ENCODE measurements at places on chromosomes 5 and 9.
A peak's percentile ranks its signal among the peaks of the same experiment; 100 is the strongest.

DNA sequence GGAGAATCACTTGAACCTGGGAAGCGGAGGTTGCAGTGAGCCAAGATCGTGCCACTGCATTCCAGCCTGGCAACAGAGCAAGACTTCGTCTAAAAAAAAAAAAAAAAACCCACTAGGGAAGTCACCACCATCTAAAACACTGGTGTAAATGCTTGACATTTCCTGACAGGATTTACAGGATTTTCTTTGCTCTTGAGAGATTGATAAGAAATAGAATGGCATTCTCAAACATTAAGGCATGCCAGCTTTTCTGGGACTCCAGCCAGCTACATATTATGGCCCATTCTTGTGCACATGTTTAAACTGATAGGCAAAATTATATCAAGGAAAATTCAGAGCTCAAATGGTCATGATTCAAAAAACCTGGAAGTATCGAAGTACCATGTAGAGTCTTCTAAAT lies 28.7 kb downstream of the GTF3C4 start:
- DNase-seq = no peak

GRCh38 chr9:18488886-18489285 lies 14.9 kb downstream of the ADAMTSL1 start:
- DNase-seq = no peak

GRCh38 chr5:139668924-139669661 lies 20.9 kb downstream of the CXXC5 start:
- no peak for DNase-seq

DNA sequence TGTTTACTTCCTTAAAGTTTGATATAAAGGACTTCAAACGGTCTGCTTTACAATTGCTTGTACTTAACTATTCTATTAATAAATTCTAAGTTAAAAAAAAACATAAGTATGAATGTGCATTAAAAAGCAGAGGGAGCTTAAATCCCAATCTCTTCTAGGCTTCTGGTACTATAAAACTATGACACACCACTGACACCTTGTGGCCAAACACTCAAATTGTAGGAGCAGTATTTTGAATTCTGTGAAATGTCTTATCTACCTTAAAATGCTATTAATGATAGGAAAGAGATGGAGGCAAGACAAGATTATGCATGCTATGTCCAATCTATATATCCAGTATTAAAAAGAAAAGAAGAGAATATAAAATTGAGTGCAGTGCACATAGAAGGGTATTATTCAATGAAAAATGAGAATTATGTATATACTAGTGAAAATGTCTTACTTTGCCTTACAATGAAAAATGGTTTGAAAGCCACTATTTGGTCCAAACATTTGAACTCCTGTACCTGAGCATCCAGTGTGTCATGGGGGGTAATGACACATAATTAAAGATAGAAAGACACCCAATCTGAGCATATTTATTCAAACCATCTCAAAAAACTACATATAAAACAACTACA lies 87.6 kb downstream of the ERP44 start:
- DNase-seq = peak; percentile 59

GRCh38 chr5:74201334-74202081 lies 439.0 kb downstream of the ENC1 start:
- no peak for DNase-seq

DNA sequence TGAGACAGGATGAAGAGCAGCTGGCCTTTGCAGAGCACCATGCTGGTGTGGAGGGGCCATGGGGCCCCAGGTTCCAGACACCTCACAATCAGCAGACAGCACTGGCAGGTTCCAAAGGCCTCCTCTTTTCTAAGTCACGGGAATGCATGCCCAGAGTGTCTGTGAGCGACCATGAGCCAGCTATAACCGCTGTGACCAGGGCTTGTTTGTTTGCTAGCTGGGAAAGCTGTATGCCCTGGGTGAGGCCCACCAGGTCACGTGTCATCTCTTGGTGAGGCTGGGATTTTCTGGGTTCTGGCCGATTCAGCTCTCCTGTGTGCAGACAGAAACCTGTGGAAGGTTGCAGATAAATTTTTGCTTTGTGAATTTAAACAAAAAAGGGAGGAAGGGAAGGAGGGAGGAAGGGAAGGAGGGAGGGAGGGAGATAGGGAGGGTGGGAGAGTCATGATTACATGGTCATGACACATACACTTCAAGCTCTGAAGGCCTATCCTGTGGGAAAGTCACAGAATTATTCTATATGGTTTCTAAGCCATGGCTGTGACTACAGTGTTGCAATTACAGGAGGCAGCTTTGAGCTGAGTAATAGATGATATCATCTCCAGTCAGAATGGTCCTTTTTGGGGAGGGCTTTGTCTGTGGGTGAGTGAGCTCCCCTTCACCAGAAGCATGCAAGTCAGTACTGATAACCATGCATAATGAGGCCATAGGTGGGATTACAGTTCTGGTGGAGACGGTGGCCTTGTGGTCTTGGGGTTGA lies 37.2 kb downstream of the PAPPA start:
- DNase-seq = no peak

DNA sequence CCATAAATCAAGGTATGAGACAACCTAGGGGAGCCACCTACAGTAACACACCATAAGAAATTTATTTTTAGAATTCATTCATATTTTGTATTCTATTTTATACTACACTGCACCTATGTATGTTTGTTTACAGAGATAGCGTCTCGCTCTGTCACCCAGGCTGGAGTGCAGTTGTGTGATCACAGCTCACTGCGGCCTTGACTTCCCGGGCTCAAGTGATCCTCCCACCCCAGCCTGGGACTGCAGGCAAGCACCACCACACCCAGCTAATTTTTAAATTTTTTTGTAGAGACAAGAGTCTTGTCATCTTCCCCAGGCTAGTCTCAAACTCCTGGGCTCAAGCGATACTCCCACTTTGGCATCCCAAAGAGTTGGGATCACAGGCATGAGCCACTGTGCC lies 25.4 kb downstream of the MAPKAP1 start:
- no peak for DNase-seq

- DNase-seq = no peak
Measured at GRCh38 chr5:146644831-146645230, 128.8 kb upstream of the GPR151 start.

GRCh38 chr5:116271446-116272025 lies 186.7 kb downstream of the COMMD10 start:
- DNase-seq = no peak

DNA sequence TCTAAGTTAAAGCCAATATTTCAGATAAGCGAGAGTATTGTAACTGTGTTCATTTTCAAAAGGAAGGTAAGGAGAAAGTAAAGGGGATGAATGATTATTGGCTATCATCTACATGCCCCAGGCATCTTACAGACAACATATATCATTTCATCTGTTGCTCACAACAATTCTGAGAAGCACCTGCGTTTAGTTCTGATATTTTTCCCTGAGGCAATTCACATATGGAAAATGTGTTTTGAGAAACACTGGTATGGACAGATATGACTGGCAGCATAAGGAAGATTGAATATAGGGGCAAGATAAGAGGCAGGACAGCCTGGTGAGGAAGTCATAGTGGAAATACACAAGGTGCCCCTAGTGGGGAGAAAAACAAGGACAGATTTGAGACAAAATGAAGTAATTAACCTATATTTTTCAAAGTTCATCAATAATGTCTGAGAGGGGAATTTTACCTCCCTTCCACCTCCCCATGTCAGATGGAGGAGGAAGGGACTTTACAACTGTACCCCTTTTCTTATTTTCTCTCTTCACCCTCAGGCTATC lies 87.7 kb upstream of the TRIM32 start:
- no peak for DNase-seq

DNA sequence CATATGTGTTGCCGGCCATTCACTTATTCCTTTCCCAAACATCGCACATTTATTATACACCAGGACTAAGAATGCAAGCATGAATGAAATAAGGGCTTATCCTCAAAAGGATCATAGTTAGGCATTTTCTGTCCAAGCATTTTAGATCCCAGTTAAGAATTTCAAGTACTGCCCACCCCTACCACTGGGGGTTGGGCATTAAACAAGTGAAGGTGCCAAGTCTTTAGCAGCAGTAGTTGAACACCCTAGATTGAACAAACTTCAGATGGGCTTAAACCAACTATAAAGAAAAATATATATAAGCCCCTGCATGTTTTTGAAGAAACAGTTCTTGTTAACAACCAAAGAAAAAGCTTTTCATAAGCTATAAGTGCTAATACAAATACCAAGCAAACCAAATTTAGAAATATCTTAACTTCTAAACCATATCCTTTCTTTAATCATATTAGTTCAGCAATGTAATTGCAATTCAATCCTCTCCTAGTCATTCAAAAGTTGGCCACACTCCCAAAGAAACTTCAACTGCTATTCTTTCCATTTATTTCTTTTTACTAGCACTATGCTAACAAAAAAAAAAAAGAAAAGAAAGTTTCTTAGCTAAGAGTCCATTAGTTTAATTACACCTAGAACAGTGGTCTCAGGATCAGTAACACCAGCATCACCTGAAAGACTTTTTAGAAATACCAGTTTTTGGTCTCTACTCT lies 149.8 kb downstream of the MLLT3 start:
- no peak for DNase-seq

GRCh38 chr5:175749591-175749990 lies 91.7 kb downstream of the HRH2 start:
- DNase-seq = no peak

DNA sequence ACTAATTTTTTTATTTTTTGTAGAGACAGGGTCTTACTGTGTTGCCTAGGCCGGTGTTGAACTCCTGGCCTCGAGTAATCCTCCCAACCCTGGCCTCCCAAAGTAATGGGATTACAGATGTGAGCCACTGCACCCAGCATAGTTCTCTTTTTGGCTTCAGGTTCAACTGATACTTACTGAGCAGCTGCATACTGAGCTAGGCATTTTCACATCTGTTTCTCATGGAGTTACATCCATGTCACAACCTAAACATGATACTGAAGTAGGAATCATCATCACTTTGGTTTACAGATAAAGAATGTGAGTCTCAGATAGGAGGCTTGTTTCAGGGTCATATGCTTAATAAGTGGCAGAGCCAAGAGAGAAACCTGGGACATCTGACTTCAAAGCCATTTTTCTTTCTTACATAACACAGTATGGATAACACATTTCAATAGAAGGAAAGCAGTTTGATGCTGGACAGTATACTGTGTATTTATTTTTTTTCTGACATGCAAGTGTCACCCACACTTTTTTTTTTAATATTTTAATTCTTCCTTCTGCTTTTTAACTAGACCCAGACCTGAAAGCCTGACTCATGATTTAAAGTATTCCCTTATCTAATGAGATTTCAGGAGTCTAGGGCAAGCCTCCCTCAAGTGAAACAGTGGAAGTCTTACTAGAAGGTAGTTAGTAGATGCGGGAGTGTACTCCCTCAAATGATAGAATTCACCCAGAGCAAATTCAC lies 90.8 kb downstream of the HACD4 start:
- DNase-seq = no peak

- DNase-seq = no peak
Measured at GRCh38 chr5:127089191-127089590, 15.9 kb upstream of the C5orf63 start.

- DNase-seq = no peak
Measured at GRCh38 chr5:127299678-127300077, 9.1 kb downstream of the MEGF10 start.

DNA sequence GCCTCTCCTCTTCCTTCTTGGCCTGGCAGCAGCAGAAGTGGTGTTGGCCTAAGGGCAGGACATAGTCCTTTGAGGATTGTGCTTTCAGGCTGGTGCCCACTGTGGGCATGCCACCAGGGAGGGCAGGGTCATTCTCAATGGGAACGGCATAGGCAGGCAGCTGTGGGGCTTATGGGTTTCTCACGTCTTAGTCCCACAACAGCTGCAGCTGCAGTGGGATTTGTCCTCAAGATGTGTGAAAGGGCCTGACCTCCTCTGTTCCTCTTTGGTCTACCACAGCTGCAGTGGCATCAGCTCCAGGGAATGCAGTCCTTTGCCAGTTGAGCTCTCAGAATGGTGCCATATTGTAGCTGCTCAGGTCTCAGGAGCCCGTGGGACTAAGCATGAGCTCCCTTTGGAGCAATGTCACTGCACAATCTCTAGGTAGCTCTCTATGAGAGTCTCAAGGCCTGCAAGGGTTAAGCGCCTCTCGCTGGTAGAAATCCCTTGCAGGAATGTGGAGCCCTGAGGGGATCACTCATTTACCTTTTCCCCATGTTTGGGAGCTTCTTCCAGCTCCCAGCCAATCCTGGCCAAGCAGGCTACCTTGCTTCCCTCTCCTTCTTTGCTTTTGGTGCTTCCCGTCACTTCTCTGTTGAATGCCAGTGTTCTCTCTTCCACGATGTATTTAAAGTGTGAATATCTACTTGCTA lies 104.8 kb downstream of the GNA14 start:
- no peak for DNase-seq

- DNase-seq = peak; percentile 19
Measured at GRCh38 chr9:137621131-137621757, 2.4 kb downstream of the EHMT1 start.

GRCh38 chr9:121491111-121491510 lies 8.5 kb downstream of the GGTA1 start:
- DNase-seq = no peak
